ENCODE measurements at places on chromosomes 12 and 14.

DNA sequence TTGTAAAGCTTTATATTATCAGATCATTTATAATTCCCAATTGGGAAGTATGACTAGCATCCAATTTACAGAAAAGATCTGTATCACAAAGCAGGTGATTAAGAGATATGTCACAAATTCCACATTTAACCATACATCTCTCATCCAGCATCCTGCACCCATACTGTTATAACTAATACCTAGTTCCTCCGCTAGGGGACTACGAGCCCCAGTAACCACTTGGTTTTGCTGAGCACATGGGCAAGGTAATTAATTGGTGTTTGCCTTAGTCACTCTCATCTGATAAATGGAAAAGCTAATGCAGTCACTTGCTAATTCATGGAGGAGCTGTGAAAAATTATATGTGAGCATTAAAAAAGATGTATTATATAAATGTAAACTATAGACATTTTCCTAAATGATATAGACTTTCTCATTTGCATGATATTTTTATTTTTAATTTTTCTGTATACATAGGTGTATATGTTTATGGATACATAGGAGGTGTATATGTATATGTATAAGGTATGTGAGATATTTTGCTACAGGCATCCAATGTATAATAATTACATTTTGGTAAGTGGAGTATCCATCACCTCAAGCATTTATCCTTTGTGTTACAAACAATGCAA is 1031.8 kb downstream of the GALC start:
- H3K27ac ChIP-seq, result no peak overlapping the region
- H3K36me3 ChIP-seq, result no peaks in the 10 kb centered on the region
- H3K4me1 ChIP-seq, result no peaks in the 10 kb centered on the region
- DNase-seq, result no peak
- H3K4me3 ChIP-seq, result no peak overlapping the region

- H3K4me3 ChIP-seq, result peak overlapping the region; percentile 62
- peaks cover 60% of the 10 kb centered on the region for H3K4me1 ChIP-seq
- DNase-seq, result no peak
- peak overlapping the region; percentile 90 for H3K27ac ChIP-seq
- H3K36me3 ChIP-seq, result peaks cover 94% of the 10 kb centered on the region
Measured at GRCh38 chr12:4292341-4293073, 18.9 kb downstream of the CCND2 start.

GRCh38 chr12:53622724-53623123 is 3.5 kb downstream of the ATF7 start:
- no peak for DNase-seq
- peaks cover 23% of the 10 kb centered on the region for H3K4me1 ChIP-seq
- H3K27me3 ChIP-seq, result no peaks in the 10 kb centered on the region
- no peak overlapping the region for H3K4me3 ChIP-seq

DNA sequence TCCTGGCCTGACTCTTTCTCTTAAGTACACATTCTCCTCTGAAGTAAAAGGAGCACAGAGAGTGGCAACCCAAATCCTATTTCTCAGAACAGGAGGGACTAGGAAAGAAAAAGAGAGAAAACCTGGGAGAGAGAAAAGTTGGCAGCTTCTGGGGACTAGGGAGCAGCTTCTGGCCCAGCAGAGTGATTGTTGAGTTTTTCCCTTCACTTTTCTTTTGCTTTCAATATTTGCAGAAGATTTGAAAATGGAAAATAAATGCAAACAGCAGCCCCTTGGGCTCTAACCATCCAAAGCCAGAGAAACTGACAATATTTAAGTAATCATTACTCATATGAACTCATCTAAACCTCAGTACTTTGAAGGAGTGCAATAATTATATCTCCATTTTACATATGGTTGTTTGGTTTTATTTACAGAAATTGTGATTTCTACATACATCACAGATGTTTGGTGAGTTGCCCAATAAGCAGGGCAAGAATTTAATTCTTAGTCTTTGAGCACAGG is 28.8 kb upstream of the IGF1 start:
- H3K4me1 ChIP-seq, result no peaks in the 10 kb centered on the region
- H3K4me3 ChIP-seq, result no peak overlapping the region
- DNase-seq, result no peak
- no peak overlapping the region for H3K27ac ChIP-seq
- H3K36me3 ChIP-seq, result no peaks in the 10 kb centered on the region

DNA sequence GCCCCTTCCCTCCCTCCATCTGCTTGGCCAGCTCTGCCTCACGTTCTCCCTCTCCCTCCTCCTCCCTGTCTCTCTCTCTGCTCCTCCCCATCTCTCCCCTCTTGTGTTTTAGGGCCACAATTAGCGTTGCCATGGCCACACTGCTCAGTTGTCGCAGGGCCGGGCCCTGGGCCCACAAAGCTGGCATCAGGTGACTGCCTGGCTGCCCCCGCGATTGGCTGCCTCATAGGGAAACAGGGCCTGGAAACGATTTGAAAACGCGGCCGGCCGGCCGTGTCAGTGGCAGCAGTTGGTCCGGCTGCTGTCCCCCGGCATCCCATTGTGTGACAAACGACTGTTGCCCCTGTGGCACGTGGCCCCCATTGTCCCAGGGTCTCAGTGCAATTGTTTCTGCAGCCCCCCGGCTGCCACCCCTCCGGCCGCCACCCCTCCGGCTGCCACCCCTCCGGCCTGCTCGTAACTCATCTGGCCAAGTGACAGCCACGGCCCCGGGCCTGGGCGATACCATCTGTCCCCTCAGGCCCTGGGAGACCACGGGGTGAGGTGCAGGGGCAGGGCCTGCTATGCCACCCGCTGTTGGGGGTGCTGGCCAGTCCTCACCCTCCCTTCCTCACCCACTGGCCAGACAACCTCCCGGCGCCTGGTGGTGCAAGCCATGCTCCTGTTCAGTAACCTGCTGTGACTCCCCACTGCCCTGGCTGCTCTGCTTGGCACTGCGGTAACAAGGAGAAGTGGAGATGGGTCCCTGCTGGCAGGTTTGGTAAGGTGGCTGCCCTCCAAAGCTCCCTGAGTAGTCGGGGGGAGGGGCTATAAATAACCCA is 17.4 kb downstream of the FOXN4 start:
- H3K4me1 ChIP-seq, result no peaks in the 10 kb centered on the region
- H3K27me3 ChIP-seq, result peaks cover 99% of the 10 kb centered on the region
- no peaks in the 10 kb centered on the region for H3K36me3 ChIP-seq
- no peak for DNase-seq
- H3K27ac ChIP-seq, result no peak overlapping the region
- no peak overlapping the region for H3K4me3 ChIP-seq

GRCh38 chr14:104542871-104543830 is 36.4 kb upstream of the C14orf180 start:
- peaks cover 66% of the 10 kb centered on the region for H3K27me3 ChIP-seq
- H3K4me1 ChIP-seq, result no peaks in the 10 kb centered on the region
- H3K4me3 ChIP-seq, result no peak overlapping the region
- H3K36me3 ChIP-seq, result no peaks in the 10 kb centered on the region
- H3K27ac ChIP-seq, result no peak overlapping the region

DNA sequence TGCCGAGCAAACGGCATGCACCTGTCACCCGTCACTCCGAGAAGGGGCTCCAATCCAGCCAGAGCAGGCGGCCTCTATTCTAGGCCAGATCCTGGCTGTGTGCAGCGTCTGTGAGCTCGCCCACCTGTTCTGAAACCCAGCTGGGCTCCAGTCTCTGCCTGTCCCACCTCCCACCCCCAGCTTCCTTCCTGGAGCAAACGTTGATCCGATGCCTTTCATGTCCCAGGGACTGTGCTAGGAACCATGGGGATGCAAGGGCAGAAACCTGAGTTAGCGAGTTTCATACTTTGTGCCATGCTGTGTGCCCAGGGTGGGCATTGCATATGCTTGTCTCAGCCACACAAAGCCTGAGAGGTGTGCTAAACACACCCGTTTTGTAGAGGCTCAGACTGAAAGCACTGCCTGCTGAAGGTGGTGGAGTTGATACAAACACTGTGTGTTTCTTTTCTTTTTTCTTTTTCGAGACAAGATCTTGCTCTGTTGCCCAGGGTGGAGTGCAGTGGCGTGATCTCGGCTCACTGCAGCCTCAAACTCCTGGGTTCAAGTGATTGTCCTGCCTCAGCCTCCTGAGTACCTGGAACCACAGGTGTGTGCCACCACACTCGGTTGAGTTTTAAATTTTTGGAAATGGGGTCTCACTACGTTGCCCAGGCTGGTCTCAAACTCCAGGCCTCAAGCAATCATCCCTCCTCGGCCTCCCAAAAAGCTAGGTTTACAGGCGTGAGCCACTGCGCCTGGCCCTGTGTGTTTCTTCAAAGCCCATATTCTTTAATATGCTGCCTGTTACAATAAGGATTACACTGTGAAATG is 84.1 kb upstream of the MED13L start:
- H3K36me3 ChIP-seq, result peaks cover 12% of the 10 kb centered on the region
- H3K27me3 ChIP-seq, result peaks cover 6% of the 10 kb centered on the region
- H3K4me3 ChIP-seq, result no peak overlapping the region
- H3K27ac ChIP-seq, result no peak overlapping the region

DNA sequence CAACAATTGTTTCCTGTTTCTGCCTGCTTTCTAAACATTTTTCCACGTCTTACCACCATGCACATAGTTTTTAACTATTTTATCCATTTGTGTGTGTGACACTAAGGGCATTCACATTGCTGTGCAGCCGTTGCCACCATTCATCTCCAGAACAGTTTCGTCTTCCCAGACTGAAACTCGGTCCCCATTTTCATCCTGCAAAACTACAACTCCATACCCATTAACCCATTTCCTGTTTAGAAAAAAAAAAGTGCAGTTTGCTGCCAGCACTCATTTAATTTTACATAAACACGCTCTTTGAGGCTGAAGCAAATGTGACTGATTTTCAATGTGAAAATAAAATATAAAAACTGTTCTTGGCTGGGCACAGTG is 15.5 kb downstream of the UBC start:
- no peak overlapping the region for H3K27ac ChIP-seq
- H3K27me3 ChIP-seq, result no peaks in the 10 kb centered on the region
- peak overlapping the region; percentile 20 for H3K4me3 ChIP-seq
- H3K4me1 ChIP-seq, result peaks cover 10% of the 10 kb centered on the region
